ENCODE measurements at places on chromosomes 7 and 10.

- no peak for DNase-seq
Observed at GRCh38 chr10:47127188-47127785, 172.7 kb upstream of the GDF10 start.

DNA sequence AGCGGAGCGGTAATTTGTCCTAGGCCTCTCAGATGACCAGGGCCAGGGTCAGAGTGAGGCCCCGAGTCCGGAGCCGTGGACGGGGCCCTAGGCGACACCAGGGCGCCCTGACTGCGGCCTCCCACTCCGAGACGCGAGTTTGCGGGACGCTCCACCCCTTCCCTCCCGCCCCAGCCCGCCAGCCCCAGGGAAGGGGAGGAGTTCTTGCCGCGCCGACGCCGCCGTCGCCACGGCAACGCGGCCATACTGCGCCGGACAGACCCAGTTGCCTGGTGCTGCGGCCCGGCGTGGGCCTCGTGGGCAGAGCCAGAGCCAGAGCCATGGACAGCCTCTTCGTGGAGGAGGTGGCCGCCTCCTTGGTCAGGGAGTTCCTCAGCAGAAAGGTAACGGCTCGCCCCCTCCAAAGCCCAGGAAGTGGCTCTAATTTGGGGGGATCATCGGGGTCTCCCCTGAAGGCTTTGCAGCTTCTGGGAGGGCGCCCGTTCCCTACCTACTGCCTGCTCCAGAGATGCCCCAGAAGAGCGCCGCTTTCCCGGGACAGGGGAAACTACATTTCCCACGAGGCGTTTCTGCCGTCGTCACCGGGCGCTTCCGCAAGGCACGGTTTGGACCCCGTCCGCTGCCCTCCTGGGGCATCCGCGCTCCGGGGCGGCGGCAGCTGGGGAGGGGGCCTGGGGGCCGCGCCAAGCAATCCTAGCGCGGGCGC lies at the start of gene MINDY4:
Gene MINDY4 (plus strand): TSS at position 244 of the 706 bp plus-strand sequence. CDS start 77 bp downstream, at position 321.
- DNase-seq: peak; percentile 24

DNA sequence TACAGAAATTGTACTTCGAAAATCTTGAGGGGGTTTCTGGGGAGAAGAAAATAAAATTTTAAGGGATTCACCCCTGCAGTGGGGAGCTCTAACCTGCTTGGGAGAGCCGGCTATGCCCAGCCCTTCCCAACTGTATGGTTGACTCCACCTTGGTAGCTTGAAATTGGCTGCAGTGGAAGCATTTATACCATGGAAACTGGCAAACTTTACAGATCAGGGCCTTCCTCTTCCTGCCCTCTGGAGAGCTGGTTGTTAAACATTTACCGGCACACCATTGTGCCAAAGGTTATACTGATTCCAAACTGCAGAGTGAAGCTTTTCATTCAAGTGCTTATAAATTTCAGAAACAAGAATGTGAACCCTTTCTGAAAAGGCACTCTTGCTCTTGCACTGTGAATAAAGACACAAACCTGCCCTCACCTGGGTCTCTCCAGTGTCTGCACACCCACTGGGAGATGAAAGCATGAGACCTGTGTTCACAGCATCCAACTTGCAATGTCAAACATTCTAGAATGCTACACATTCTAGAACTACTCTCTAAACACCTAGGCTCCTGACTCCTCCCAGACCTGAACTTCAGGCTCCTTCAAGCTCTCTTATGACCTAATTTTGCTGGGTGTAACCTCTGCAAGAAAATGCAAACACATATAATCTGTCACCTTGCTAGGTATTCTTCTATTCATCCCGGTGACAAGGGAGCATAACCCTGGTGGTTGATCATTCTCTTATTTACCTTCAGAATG lies 44.7 kb downstream of the ABLIM1 start:
- no peak for DNase-seq

DNA sequence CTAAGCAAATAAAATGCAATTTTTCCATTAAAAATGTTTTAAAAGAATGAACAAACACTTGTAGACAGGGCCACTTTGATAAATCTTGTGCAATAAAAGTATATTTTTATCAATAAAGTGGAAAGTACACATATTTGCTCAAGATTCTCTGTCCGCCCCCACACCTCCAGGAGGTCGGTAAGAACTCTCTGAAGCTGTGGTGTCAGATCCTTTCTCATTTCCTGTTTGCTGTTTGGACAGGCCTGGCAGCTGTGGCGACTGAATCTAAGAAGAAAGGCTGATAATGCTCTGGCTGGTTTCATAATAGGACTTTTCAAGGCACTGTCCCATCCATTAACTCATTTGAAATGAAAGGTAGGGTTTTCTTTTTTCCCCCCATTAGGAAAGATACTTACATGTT lies 15.3 kb upstream of the ASB4 start:
- no peak for DNase-seq

DNA sequence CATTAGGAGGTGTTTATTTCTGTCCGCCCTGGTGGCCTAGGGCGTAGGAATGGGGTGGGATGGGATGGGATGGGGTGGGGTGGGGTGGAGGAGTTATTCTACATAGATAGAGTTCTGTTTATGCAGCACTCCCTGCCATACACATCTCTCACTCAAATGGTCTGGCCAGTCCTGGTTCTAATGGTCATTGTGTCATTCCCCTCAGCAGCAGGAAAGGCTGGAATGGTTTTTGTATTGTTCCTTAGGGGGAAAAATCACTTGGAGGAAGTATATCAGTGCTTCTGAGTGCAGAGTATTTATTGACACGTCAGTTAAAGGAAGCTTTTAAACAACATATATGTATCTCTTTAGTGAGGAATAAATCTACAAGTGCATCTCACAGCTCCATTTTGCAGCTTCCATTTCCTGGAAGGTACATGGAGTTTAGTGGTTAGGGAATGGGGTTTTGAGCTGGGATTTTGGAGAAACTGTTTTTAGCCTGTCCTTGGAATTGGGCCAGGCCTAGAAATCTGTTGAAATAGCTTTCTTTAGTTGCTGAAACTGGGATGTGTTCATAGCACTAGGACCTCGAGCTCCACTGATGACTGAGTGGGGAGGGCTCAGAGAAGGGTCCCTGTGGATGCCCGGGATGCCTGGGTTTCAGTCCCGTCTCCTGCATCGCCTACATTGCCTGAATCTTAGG lies 8.3 kb downstream of the TSPAN14 start:
- DNase-seq: no peak

Measured in stimulated activated CD8-positive, alpha-beta memory T cell treated with anti-CD3 and anti-CD28 coated beads, Interleukin-7, amount 100 ng/mL, for 1 hour (primary cell).